Urinary bladder (tissue), 4 donors: ENCODE measurements at places on chromosomes 5 and 9. TPM values are rescaled to one million over a fixed set of nuclear protein-coding genes. Genes with fewer than 3 reads are reported as not detected.
A peak's percentile ranks its signal among the peaks of the same experiment; 100 is the strongest.

DNA sequence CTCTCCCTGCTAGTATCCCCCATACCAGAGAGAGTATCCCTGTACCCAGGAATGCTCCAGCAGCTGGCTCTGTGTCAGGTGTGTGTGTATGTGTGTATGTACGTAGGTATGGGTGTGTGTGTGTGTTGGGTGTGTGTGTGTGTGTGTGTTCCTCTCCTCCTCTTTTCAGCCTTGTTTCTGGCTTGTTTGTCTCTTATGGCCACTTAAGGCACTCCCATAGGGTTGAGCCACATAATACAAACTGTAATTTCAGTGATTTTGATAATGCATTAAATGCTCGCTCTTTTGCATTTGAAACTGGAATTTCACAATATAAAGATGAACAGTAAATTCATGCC lies 80.8 kb upstream of the SH3PXD2B start:
- no peak for DNase-seq

The IFNA13 gene
- total RNA-seq = not detected

The SREK1IP1 gene
- 25.6 TPM for total RNA-seq

- no peak for DNase-seq
These were observed 9.5 kb downstream of the ZNF367 start for GRCh38 chr9:96408409-96409280.

DNA sequence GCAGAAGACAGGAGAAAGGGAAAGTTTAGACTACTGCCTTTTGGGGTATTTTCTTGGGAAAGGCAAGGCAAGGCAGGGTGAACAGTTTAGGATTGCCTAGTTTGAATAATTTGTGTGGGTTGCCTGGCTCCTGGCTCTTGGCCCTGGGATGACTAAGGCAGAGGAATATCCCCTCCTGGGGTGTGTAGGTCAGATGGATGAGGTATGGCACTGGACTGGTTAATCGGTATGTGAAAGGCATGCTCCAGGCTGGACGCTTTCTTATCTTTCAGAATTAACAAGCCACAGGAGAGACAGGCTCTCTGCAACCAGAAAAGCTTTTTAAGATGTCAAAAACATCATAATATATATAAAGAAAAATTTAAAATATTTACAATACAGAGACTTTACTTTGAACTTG lies 58.6 kb downstream of the STARD4 start:
- DNase-seq = no peak

DNA sequence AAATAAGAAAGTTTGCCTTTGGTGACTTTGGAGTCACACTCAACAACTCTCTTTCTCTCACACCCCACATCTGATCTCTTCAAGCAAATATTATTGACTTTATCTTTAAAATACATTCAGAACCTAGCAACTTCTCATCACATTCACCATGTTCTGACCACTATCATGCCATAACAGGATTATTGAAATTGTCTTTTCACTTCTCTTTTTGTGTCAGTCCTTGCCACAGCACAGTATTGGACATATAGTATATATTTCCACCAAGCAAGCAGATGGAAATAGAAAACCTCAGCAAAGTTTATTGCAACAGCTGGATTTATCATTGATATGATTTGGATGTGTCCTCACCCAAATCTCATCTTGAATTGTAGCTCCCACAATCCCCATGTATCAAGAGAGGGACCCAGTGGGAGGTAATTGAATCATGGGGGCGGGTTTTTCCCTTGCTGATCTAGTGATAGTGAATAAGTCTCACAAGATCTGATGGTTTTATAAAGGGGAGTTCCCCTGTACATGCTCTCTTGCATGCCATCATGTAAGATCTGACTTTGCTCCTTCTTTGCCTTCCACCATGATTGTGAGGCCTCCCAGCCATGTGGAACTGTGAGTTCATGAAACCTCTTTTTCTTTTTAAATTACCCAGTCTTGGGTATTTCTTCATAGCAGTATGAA lies 26.9 kb upstream of the ITGA1 start:
- DNase-seq = no peak

DNA sequence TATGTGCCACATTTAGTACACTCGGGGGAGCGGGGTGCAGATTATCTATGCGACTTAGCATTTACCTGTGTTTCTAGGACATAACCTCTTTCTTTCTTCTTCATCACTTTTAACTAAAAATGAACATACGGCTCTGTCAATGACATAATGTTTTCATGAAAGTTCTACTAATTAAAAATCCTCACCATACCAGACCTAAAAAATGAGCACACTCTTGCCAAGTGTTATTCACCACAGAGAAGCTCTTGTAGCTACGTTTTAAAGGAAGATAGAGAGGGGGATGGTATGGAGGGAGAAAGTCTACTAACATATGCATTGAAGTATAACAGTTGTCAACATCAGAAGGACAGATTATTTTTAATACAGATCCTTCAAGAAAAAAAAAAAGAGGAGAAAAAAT lies 1.6 kb downstream of the CDH10 start:
- DNase-seq = no peak

- DNase-seq = no peak
These were observed 313.8 kb downstream of the FAM170A start for GRCh38 chr5:119943148-119943547.

GRCh38 chr9:69324549-69325401 lies at the start of gene ENTREP1:
ENTREP1 (plus strand) TSS chr9:69325215; CDS start chr9:69325310, 95 bp downstream.
- DNase-seq = no peak

- DNase-seq = no peak
These were observed 108.7 kb downstream of the SSBP2 start for GRCh38 chr5:81642210-81642609.

The RNF208 gene
- not detected for total RNA-seq

DNA sequence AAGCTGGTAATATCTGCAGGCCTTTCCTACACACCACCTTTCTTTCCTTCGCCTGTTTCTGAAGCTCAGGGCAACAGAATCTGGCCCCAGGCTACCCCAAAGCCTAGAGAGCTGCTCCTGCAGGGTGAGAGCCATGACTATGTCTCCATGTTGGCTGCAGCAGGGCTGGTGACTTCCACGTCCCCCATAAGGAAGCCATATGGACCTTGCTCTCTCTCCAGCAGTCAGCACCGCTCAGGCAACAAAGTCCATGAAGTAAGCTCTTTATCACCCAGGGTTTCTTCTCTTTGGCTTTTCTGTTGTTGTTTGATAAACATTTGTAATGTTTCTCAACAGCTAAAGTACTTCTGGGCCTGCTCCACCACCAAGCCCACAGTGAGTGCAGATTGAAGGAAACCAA lies 125.2 kb downstream of the SLIT3 start:
- DNase-seq = no peak

The FGD3 gene
- 7.4 TPM for total RNA-seq

DNA sequence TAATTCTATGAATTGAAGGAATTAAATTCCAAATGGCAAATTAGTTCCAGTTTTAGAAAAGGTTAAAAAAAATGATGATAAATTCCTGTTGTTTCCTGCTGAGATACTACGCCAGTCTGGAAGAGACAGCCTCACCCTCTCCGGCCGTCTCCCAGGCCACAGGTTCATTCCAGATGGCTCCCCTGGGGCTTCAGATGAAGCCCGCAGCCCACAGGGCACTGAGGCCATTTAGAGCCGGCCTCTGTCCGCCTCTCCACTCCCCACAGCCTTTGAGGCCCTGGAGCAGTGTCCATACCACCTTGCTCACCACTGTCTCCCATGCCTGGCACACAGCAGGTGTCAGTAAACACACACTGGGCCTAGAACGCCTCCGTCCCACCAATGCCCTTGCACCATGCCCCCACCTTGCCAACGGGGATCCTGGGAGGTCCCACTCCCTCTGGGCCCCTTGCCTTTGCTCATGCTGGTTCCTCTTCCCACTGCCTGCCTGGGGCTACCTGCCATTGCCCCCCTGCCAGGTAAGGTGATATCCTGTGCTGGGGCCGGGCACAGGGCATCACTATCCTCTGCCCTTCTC lies 26.1 kb downstream of the GFPT2 start:
- DNase-seq = no peak

The AGGF1 gene
- 35.8 TPM for total RNA-seq

DNA sequence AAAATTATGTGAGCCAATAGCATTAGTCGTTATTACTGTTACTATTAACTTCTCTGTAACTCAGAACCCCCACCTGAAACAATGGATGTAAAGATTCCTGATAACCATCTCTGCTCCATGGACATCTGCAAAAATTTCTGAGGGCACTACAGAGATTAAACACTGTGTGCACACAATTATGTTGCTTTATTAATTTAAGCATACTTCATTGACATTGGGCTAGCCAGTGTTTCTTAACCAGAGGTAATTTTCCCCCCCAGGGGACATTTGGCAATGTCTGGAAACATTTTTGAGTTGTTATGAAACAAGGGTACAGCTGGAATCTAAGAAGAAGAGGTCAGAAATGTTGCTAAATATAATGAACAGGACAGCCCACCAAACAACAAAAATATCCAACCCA lies 19.3 kb downstream of the SLIT3 start:
- no peak for DNase-seq

DNA sequence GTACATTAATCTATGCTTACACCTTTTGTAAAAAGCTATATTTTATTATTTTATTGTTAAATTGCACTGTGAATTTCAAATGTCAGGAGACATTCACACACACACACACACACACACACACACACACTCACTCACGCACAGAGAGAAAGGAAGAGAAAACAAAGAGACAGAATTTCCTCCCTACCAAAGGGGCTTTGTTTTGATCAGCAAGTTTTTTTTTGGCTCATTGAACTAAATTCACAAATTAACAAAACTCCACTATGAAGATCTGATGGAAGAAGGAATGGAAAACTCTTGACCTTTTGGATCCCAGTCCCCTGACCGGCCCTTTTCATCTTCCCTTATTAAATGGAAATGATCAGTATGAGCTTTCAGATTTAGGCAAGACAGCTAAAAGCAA lies 161.2 kb downstream of the PDE4D start:
- DNase-seq = no peak

DNA sequence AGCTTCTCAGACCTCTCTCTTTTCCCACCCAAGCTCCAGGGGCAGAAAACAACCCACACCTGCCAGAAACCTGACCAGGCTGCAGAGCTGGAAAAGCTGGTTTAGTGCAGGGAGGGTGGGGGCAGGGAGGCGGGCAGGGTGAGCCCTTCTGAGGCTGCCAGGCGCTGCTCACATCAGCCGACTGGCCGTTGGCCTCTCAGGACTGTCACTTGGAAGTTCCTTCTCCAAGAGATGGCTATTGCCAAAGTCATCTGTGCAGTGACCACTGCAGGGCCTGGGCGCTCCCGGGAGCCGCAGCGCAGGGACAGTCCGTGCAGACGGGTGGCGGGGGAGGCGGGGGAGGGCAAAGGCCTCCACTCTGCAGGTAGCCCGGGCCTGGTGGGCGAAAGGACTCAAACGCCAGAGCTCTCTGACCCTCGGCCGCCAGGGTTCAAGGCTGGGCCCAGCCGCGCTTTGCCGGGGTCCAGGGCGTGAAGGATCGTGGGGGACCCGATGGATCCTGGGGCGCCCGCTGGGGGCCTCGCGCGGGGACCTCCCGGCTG lies 205.0 kb upstream of the IER5L start:
- DNase-seq = peak; percentile 69

The AQP7 gene
- total RNA-seq = 1.9 TPM

The FOXD4L5 gene
- 0.05 TPM for total RNA-seq

The SCGB3A1 gene
- total RNA-seq = not detected

DNA sequence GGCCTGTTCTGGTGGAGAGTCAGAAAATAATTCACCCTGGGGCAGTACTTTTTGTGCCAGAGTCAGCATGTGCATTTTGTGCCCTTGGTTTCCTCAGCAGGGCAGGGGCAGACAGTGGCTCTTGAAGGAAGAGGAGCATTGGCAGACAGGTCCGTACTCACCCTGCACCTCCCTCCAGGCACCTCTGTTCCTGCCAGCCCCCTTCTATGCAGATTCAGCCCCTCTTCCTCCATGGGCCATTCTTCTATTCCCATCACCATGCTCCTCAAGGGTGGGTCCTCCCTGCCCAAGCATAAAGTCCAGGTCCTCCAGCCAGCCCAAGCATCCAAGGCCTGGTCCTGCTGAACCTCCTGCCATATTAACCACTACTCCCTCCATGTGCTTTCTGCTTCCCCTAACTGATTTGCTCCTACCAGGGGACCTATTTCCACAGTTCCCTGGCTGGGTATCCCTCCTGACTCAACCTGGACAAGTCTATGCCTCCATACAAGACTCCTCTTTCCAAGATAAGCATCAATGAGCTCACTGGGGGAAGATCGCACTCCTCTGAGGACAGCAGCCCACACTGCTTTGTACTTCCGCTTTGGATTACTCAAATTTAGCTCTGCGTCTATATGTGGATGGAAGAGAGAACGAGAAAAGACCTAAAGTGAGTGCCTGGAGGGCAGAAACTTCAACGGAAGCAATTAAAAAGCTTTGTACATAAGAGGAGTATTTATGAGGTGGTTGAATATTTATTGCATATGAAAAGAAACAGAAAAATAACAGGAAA lies 9.3 kb upstream of the ACSL6 start:
- DNase-seq = no peak

The DMRTA1 gene
- 1.4 TPM for total RNA-seq

The KCNV2 gene
- total RNA-seq = not detected
